Activated CD8-positive, alpha-beta memory T cell treated with anti-CD3 and anti-CD28 coated beads, Interleukin-2, amount 50 U/mL, for 4 hours (primary cell): ENCODE measurements at places on chromosomes 2 and 18.
A peak's percentile ranks its signal among the peaks of the same experiment; 100 is the strongest.

- peak; percentile 39 for DNase-seq
Observed at GRCh38 chr2:85326406-85327159, 1.2 kb downstream of the TGOLN2 start.

DNA sequence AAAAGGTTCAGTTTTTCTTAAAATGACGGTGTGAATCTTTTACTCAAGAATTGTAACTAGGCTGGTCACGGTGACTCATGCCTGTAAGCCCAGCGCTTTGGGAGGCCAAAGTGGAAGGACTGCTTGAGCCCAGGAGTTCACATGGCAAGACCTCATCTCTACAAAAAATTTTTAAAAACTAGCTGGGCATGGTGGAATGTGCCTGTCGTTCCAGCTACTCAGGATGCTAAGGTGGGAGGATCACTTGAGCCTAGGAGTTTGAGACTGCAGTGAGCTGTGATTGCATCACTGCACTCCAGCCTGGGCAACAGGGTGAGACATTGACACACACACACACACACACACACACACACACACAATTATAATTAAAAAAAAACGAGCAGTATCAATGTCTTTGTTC is 369.8 kb downstream of the DPP10 start:
- DNase-seq = no peak

DNA sequence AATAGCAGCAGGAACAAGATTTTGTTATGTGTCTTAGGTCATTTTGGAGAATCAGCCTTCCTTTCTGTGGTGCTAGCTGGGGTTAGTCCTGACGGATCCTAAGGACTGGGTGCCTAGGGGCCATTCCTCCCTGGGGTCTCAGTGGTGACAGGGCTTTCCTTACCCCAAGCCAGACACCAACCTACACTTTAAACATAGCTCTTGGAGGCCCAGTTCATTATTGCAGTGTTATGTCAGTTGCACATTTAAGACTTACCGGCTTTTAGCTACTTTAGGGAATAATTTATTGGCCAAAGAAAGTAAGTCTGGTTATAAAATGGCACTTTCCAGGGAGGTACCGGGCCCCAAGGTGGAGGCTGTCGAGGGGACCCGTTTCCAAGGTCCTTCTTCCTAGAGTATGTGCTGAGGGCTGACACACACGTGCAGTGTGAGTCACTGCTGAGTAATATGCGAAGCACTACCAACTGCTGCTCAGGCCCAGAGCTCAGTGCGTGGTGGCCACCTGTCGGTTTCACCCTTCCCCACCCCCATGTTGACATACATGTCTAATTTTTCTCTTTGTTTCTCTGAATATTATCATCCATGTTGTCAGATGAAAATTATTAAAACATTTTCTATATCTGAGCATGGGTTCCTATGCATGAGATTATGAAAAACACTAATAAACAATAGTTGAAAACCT is 37.0 kb upstream of the GRHL1 start:
- no peak for DNase-seq

DNA sequence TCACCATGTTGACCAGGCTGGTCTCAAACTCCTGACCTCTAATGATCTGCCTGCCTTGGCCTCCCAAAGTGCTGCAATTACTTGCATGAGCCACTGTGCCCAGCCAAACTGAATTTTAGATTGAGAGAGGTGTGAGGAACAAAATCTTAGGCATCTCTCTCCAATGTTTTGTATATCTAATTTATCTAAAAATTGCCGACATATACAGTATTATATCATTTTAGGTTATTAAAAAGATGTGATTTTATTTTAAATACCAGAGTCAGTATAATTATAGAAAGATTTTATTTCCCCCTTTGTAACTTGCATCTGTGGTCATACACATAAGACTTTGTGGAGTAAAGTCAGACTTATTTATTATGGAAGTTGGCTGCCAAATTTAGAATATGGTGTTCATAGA is 10.1 kb downstream of the PMS1 start:
- no peak for DNase-seq

- DNase-seq = no peak
Observed at GRCh38 chr18:7233134-7233810, 2.4 kb downstream of the LRRC30 start.

DNA sequence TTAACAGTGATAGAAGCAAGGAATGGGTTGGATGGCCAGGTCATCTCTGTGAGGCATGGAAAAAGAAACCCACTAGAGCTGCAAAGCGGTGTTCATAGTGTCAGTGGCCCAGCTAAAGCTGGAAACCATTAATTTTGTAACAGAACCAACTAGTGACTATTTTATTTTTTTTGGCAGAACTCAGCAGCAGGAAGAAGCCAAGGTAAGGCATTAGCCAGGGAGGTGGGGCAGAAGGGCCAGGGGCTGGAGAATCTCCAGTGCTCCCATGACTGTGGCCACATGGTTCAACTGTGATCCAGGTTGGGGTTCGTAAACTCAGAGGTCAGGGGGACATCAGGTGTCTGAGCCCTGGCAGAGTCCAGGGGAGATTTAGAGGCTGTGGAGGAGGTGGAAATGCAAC is 25.9 kb upstream of the YES1 start:
- no peak for DNase-seq

DNA sequence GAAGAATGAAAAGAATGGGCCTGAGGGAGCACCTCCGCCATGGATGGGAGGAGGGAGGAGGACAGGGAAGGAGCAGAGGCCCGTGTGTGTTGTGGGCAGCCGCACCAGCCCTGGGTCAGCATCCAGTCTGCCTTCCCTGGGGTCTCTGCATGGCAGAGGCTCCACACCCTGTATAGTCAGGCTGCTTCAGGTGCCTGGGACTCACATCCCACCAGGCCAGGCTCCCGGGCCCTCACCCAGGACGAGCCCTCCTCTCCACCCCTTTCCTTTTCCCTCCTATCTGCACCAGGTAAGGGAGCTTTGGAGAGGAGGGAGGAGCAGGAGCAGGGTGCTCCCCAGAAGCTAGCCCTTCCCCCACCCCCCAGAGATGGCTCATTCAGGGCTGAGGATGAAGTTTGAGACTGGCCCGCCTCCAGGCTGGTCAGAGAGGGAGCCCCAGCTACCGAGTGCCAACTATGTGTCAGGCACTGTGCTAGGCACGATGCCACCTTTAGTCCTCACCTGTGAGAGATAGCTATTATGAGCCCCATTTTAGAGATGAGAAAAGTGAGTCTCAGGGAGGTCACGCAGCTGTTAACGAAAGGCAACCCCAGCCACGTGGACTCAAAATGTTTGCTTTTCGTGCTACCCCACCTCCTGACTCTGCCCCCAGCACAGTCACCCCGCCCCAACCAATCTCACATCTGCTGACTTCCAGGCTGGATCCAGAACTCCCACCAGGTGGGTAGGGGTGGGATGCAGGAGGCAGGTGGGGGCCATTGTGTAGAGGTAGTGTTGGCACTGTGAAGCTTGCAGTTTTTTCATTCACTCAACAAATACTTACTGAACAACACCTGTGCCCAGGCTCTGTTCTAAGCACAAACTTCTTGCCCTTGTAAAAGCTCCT is 242.1 kb downstream of the DYSF start:
- no peak for DNase-seq

DNA sequence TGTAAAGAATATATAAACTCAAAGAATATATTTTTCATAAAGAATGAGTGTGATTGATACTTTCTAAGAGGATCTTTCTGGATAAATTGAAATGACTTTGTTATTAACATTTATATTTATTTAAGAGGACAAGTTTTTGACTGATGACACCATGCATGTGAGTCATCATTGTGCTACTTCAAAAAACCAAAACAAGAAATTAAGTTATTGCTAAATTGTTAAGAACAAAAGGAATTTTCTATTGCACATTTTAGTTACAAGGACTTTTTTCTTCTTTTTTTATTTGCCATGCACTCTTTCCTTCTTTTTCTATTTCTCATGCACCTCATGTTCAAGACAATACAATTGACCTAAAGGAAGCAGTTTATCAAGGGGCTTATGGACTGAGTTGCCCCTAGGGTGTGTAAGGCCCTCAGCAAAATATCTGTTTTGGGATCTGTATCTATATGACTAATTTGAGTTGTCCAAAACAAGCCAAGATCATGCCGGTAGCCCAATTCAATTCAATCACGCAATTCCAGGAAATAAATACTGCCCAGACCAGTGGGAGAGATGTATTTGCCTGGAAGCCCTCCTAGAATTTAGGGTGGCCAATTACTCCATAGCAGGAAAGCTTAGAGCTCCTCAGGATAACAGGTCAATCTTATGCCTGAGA is 654.3 kb downstream of the METTL4 start:
- no peak for DNase-seq

DNA sequence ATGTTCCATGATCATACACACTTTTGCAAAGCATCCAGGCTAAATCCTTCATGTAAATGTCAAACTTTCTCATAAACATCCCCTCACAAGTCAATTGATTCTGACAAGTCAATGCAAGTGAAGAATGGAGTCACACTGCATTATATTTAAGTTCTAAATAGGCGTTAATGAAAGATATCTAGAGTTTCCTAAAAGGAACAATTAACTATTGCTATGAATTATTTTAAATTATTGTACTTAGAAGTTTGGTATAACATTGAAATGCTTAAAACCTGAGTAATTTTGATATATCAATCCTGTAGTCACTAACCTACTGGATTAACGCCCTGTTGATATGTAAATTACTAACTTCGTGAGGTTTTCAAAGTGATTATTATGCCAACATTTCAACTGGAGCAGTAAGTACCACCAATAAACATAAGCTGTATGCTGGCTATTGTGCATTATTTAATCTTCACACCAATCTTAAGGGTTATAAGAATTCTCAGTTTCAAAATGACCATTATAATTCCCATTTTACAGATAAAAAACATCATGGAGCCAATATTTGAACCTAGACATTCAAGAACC is 884.3 kb downstream of the ERBB4 start:
- DNase-seq = no peak

DNA sequence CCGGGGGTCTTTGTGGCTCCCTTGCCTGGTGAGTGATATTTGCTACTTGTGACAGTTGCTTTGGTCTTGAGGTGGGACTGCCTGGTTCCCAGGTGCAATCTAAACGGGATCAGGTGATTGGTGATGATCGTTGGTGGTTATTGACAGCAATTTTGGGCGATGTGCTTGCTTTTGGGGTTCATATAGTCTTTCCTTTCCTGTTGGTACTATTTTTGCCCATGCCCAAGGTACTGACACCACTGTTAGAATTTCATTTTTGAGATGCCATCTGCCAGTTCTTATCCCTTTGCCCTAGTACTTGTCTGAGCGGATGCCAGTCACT is 573 bp downstream of the WDR7 start:
- DNase-seq = no peak

DNA sequence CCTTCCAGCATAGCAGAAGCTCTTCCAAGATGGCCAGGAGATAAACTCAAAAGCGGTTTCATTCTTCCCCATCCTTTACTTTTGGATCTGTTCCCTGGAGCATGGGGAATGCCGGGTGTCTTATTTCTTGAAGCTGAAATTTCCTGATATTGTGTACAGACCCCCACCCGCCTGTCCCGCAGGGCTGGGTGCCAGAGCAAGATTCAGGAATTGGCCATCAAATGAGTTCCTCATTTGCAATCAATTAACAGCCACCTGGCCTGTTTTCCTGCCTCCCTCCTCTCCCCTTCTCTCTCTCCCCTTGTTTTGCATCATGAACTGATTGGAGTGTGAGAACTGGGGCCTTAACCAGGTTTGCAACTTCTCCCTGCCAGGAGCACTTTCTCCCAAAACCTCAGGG is 202.1 kb downstream of the SH3RF3 start:
- no peak for DNase-seq

DNA sequence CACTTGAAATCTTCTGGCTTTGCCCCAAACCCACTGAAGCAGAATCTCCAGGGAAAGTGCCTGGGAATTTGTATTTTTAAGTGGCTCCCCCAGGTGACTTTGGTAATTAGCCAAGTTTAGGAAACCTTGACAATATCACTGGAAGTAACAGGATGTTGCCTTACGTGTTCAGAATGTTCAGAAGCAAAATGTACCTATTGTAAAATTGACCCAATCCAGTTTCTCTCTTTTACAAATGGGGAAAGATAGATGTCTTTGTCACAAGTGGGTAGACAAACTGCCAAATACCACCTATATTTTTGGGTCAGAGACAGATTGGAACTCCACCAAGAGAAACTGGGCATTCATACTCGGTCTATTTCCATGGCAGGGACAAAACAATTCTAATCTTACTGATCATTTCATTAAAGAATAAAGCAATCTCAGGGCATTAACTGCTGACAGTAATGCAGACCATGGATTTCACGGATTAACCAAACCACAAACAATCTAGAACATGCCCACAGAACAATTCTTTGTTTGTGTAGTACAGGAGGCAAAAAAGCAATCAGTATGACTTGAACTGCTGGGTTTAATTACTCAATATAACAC is 255.8 kb downstream of the ERBB4 start:
- DNase-seq = no peak

- no peak for DNase-seq
Observed at GRCh38 chr18:80250740-80251364, 3.5 kb upstream of the PARD6G start.

DNA sequence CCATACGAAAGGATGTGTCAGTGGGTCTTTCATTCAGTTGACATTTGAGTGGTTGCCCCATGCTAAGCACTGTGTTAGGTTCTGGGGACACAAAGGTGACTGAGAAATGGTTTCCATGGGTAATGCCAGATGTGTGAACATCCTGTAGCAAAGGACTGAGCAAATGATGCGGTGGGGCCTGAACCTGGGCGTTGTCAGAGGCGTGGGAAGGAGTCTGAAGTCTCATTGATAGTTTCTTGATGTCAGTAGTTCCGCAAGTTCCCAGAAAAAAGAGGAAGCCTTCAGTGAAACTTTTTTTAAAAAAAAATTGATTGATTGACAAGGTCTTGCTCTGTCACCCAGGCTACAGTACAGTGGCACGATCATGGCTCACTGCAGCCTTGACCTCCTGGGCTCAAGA is 56.9 kb downstream of the LIMS1 start:
- no peak for DNase-seq

DNA sequence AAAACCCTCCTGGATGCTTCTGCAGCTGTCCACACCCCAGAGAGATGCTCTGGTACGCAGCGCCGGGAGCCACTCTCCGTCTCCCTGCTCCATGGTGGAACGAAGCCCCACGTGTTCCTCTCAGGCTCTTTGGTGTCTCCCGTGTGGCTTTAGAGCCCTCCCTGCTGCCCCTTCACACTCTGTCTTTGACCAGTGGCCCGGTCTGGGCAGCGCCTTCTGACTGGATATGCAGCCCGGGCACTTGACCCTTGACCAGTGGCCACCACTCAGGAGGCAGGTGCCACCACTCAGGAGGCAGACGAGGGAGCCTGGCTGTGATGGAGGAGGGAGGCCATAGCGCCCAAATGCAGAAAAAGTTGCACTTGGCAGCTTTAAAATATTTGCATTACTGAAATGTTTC is 214.5 kb upstream of the SALL3 start:
- no peak for DNase-seq

- no peak for DNase-seq
Observed at GRCh38 chr2:29847886-29848285, 73.5 kb downstream of the ALK start.

DNA sequence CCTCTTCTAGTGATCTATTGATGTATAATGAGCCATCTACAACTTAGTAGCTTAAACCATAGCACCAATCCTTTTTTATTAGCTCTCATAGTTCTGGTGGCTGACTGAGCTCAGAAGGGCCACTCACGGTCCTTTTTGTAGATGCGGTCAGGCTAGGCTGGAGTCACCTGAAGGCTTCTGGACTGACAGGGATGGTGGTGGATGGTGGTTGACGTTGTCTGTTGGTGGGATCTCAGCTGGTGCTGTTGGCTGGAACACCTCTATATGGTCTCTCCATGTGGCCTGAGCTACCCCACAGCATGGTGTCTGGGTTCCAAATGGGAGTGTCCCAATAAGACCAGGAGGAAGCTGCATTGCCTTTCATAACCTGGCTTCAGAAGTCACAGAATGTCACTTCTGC is 68.0 kb downstream of the BCL2L11 start:
- no peak for DNase-seq
